Activated naive CD4-positive, alpha-beta T cell (primary cell): ENCODE measurements at places on chromosomes 5 and 9.

- no peak for DNase-seq
Observed at GRCh38 chr5:38446029-38446522, 110.4 kb downstream of the LIFR start.

- DNase-seq: no peak
Observed at GRCh38 chr9:116308076-116308475, 154.5 kb downstream of the PAPPA start.

DNA sequence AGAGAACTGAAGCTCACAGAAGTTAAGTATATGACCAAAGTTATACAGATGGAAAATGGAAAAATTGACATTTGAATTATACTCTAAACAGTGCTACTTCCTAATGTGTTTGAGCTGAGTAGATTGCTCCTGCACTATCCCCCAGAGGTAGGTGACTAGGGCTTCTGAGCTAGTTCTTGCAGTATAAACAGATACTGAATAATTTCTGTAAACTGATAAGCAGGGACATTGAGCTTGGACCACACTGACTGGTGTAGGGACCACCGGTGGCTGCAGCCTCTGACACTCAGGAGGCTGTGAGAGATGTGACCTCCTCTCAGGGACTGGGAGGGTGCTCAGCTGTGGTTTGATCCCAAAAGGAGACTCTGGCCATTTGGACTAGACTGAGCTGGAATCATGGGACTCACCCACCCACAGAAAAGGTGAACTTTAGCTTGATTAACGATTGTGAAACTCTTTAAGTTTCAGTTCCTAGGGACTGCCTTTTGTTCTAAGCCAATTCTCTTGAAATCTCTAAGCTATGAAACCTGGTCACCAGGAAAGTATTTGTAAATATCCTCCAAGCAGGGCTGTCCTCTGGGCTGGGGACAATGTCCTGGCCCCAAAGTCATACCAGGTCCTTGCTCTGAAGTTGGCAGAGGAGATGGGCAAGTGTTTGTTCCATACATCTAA, 291.5 kb downstream of the SEC61B start:
- no peak for DNase-seq

DNA sequence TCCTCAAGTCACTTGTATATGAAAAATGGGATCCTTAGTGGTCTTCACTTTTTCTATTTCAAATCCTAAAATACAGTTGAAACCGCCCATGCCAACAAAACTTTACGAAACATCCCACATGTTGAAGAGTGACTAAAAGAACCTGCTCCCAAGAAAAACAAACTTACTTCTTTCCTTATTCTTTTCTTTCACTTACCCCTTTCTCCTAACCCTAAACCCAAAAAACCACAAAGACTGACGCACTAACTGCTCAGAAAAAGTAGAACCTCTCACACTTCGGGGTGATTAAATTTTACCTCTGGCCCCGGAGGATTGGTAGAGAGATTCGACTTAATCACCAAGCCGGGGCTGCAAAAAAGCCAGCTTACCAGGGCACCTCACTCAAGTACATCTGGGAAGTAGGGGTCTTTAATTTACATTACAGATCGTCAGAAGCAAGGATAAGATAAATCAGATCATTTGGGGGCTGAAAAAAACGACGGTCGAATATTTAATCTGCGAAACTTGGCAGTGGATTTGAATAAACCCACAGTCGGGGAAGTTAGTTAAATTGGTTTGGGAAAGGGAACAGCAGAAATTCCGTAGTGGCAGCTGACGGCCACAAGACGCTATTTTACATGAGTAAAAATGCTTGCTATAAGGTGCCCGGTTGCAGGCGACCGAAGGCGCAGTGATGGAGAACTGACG, 1.3 kb downstream of the CDO1 start:
- DNase-seq: no peak

GRCh38 chr9:12469084-12469483, 224.1 kb upstream of the TYRP1 start:
- DNase-seq: no peak

DNA sequence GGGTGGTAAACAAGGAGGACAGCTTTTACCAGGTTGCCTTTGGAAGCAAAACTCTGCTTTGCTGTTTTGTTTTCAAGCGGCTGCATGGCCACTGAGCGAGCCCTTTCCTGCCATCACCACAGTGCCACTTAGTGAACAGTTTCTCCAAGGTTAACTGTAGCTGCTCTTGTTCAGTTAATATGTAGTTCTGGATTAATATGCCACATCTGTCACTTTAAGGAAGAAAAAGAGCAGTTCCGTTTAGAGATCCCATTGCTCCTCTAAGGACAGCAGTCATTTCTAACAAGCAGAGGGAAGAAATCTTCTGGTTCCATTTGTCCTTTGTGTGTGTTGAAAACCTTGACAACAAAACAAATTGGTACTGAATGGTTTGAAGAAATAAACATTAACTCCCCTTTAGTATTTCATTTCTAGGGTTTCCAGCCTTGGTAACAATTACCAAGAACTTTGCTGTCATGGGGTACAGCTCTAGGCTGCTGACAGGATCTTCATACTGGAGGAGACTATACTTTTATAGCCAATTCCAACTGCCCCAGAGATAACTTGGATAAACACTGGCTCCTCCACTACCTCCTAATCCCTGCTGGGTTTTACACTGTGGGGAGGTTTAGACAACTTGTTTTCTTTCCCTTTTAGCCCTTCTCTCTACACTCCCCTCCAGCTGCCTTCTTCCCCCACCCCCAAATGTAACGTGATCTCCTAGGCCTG, 10.3 kb upstream of the ABL1 start:
- no peak for DNase-seq

DNA sequence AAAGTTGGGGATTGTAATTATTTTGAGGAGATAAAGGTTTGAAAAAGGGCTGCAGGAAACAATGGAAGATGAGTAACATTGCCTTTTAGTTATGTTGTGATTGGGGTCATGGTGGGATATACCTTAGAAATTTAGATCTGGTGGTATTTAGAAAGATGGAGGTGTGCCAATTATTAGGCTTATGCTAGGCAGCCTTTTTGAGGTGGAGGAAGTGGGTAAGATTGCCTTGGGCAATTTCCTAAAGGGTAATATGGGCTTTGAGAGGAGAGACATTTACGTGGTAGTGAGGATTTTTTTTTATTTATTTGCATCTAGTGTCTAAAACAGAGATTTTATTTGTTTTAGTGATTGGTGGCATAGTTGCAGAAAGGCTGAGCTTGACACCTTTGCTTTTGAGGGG, 10.5 kb downstream of the HSPA4 start:
- no peak for DNase-seq

GRCh38 chr5:158385982-158386381, 527.0 kb upstream of the CLINT1 start:
- DNase-seq: no peak

- no peak for DNase-seq
Observed at GRCh38 chr5:95087816-95088317, 197.0 kb downstream of the MCTP1 start.

DNA sequence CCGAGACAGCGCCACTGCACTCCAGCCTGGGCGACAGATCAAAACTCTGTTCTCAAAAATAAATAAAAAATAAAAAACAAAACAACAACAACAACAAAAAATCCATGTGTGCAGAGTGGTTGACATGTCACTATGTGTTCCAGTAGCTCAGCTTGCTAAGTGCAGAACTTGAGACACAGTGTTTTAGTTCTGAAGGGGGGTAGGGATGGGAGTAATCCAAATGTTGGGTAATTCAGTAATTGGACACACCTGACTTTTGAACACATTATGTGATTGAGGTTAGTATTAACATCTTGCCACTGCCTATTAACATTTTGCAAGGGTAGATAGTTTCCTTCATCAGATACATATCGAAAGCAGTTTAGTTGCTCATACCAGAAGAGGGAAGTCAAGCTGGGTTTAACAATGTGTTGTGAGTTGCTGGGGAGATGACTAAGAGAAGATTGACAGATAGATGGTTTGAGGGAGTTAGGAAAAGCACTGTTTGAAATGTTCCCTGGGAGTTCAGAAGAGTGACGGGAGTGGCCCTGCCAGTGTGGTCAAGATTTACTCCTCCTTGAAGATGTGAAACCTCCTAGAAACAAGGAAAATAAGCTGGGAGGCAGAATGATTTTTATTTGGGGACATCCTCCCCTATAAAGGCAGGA, 928 bp downstream of the HACD4 start:
- DNase-seq: no peak

DNA sequence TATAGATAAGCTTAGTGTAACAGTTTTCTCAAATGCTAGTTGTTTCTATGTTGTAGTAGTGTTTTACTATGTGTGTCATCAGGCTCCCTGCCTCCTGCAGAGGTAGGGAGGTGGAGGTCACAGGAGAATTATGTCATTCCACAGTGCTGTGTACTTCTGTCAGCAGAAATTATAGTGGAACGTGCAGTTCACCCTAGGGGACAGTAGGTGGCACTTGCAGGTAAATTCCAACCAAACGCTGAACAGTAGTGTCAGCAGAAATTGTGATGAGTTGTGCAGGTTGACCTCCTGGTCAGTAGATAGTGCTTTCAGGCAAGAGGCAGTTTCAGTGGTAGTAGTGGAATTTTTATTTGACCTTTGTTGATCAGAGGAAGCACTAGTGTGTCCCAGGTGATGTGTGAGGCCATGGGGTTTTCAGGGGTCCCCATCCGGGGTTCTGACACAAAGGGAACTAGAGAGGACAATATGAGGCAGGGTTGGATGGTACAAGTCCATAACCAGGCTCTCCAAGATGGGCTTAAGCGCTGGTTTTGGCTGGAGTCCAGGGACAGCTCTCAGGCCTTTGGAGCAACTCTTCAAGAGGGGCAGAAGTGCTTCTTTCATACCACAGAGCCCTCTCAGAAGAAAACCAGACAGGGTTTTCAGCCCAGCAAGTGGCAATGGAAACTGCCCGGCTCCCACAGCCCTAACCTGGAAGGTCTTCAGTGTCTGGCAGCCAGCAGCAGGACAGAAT, 402.9 kb downstream of the CYLC2 start:
- no peak for DNase-seq

- DNase-seq: no peak
Observed at GRCh38 chr9:127360829-127361228, 36.1 kb upstream of the SLC2A8 start.

DNA sequence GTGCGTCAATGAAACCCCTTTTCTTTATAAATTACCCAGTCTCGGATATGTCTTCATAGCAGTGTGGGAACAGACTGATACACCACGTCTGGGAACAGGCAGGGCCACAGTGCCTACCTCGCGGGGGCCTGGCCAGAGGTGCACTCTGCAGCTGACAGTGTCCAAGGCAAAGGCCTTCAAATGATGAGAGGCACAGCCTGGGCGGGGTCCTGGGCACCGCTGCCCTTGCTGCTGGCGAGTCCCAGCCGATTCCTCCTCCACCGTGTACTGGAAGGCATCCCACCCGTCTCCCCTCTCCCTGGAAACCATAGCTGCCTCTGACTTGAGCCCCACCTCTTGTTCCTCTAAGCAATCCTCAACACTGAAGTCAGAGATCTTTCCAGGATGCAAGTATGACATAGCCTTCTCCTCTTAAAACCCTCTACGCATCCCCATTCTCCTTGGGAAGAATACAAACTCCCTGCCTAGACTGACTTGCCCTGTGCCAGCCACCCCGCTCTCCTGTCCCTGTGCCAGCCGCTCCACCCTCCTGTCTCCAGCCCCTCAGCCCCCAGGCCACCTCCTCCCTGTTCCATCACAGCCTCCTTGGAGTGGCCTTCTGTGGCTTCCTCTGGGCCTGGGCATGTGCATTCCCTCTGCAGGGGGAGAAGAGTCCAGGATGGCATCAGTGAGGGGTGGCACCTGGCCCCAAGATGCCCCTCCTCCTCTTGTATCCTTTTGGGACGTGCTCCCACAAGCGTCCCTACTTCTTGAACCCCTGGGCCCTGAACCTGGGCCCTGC, 8.1 kb upstream of the COL5A1 start:
- DNase-seq: no peak

- no peak for DNase-seq
Observed at GRCh38 chr5:95799191-95799835, 23.2 kb downstream of the GLRX start.

DNA sequence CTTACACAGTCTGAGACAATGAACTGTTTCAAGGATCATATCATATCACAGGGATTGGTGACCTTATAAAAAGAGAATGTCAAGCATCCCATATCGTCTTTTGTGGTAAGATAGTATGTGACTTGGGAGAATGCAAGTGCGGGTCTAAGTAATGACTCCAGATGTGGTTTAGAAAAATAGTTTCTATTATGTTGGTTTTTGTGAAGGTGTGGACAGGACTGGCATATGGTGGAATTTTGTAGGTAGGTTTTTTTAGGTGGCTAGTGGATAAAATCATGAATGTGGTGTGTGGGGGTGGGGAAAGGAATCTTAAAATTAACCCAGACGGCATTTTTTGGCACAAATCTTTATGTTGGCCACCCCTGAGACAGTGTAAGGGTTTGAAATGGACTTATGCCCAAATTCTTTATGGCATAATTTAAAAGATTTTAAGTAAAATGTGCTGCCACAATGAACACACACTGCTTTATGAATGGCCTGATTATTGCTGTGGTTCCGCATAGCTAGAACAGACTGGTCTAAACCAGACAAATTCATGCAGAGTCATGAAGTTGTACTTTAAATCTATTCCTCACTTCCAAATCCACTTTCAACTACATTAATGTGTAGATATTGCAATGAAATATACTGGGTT, 204.8 kb upstream of the HAPLN1 start:
- no peak for DNase-seq

- DNase-seq: no peak
Observed at GRCh38 chr5:1471997-1472963, 27.0 kb upstream of the SLC6A3 start.

DNA sequence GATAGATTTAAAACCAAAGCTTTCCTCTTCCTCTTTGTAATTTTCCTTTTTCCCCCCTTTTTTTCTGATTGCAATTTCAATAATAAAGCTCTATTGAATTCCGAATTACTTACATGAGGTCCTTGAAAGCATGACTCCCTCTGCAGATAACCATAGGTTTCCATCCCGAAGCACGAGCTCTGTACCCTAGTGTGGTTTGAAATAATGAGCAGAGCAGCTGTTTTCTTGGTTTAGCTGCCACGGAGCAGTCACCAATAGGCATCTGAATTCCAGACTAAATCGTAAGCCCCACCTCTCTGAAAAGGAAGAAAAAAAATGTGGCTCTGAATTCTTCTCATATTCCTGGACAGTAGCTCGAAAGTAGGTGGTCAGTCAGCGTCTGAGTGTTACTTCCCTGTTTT, 18.5 kb upstream of the GNE start:
- no peak for DNase-seq

GRCh38 chr9:34773306-34773910, 63.5 kb upstream of the CCL21 start:
- no peak for DNase-seq

DNA sequence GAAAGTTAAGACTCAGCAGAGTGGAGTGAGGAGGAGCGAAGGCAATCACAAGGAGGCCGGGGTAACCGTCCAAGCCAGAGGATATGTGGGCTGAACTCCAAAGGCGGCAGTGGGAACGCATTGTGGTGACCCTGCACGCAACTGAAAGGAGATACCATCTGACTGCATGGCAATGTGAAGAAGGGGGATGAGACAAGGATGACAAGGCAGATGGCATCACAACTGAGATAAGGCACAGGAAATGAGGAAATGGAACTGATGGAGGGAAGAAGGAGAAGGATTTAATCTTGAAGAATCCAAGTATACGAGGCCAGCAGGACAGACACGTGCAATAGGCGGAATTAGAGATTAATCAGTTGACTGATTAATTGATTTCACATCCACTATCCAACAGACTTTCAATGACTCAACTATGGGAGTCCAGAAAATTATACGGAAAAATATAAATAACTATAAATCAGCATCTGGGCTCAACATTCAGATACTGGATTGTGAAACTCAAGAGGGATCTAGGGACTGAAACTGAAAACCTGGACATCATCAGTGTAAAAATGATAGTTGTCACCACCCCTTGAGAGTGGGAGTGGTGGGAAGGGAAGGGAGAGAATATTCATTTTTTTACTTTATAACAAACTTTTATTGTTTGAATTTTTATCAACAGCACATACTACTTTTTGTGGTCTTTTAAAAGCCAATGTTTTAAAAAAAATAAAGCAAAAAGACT, 86.1 kb downstream of the ARL15 start:
- no peak for DNase-seq
